ENCODE measurements at places on chromosomes 7 and 10.
A peak's percentile ranks its signal among the peaks of the same experiment; 100 is the strongest.

- DNase-seq: no peak
Observed at GRCh38 chr7:75843613-75844116, 30.1 kb upstream of the CCL24 start.

DNA sequence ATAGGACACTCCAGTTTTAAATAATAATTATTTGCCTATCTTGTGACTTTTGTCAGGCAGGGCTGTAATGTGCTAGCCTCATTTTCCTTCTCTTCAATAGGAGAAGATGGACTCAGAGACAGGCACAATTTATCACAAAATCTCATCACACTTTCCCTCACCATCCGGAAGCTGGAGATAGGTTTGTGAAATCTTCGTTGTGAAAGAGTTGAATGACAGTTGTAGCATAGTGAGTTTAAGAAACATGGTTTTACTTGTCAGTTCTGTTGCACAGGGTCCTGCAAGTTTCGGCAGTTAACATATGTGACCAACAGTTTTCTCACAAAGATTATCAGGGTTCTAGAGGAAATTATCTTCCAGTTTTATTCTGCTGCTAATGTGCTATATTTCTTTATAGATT, 37.7 kb upstream of the MAP3K8 start:
- no peak for DNase-seq

- no peak for DNase-seq
Observed at GRCh38 chr10:12783293-12783692, 218.2 kb downstream of the CCDC3 start.

- DNase-seq: no peak
Observed at GRCh38 chr10:105727131-105727530, 1086.0 kb downstream of the SORCS3 start.

- DNase-seq: no peak
Observed at GRCh38 chr7:10998996-10999757, 25.5 kb downstream of the PHF14 start.

DNA sequence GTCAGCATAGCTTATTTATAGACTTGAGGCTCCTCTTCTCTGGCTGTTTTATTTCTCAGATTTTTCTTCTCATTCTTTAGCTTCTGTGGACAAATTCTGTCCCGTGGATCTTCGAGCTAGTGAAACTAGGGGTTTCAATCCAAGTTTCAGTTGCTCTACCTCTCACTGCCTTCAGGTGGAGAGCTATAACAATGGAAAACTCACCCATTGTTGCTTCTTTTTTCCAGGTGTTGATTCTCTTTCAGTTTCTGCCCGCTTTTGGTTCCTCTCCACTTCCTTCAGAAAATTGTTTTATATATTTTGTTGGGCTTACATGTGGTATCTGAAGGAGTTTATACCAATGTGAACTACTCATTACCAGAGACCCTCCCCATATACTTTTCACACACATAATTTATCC, 266.1 kb downstream of the TCF7L2 start:
- DNase-seq: no peak

- DNase-seq: no peak
Observed at GRCh38 chr10:62183442-62183841, 85.2 kb downstream of the RTKN2 start.

DNA sequence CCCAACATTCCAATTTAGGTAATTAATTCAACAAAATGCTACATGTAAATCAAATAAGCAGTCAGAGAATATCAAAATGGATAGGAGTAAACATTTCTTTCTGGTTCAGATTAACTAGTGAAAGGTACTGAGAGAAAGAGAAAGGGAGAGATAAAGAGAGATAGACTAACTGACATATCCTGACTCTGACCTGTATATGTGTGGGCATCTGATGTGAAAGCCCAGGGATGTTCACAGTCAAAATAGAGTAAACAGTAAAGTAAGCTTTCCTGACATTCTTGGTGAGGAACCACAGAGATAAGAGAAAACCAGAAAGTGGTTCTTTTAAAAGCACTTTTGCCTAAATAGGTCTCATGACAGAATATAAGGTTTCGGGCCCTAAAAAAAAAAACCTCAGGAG, 37.5 kb upstream of the ANK3 start:
- DNase-seq: no peak

GRCh38 chr10:62037890-62038608, 136.6 kb downstream of the ARID5B start:
- peak; percentile 13 for DNase-seq

- no peak for DNase-seq
Observed at GRCh38 chr7:111320133-111320532, 229.2 kb downstream of the LRRN3 start.

GRCh38 chr7:139630643-139631519, 107.4 kb downstream of the CLEC2L start:
- no peak for DNase-seq

GRCh38 chr7:93574646-93575554, at the start of gene CALCR:
Gene CALCR (minus strand): TSS chr7:93574724. CDS start chr7:93486981, 87,743 bp downstream.
- peak; percentile 18 for DNase-seq

DNA sequence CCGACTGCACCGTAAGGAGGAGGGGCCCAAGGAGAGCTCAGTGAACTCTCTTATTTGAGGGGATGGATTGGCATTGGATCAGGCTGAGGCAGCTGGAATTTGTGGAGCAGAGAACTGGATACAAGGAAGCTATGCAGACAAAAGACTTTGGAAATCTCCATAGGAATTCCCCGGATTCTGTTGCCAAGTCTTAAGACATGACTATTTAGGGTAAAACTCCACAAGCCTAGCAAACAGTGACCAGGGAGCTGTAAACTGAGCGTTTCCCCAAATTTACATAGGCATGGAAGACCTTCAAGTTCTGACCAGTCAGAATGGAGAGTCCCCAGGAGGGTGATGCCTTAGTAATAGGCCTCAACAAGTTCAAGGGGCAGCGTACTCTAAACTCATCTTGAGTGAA, 82.5 kb upstream of the PCBD1 start:
- DNase-seq: no peak

DNA sequence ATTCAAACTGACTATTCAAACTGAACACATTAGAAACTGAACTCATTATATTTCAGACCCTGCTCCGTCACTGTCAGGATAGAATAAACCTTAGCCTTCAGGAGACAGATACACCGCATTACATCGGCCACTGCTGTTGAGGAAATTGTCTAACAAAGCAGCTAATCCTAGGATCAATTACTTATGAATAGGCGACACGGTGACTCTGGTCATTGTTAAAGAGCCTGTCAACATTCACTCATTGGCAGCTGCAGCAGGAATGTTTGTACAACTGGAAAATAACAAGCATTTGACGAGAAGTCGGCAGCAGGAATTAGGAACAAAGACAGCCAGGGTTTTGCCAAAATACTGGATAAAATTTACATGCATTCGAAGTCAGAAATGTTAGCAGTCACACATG, 112.0 kb upstream of the MKX start:
- peak; percentile 39 for DNase-seq

DNA sequence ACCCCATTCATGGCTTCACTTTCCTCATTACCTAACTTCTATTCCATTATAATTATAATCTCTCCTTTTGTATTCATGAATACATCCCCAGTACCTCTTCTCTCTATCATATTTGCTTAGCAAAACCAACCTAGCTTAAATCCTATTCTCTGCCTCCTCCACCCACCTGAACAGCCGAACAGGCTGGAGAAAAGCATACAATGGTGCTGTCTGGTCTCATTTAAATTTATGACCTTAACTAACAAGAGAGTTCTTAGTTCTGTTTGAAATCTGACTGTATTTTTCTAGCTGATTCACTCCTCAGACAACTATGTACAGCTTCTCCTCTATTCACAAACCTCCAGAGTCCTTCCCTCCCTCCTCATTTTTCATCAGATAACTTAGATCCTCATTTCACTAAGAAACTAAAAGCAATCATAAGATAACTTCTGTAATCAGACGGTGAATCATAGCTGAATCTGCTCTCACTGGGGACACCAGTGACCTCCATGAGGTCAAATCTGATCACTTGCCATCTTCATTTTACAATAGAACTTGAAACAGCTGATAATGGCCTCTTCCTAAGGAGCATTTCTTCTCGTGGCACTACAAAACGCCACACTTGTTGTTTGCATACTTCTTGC, 233.9 kb upstream of the AOAH start:
- peak; percentile 39 for DNase-seq

- no peak for DNase-seq
Observed at GRCh38 chr7:31123321-31123720, 71.2 kb downstream of the ADCYAP1R1 start.

GRCh38 chr7:24968165-24968564, 11.8 kb downstream of the OSBPL3 start:
- no peak for DNase-seq

DNA sequence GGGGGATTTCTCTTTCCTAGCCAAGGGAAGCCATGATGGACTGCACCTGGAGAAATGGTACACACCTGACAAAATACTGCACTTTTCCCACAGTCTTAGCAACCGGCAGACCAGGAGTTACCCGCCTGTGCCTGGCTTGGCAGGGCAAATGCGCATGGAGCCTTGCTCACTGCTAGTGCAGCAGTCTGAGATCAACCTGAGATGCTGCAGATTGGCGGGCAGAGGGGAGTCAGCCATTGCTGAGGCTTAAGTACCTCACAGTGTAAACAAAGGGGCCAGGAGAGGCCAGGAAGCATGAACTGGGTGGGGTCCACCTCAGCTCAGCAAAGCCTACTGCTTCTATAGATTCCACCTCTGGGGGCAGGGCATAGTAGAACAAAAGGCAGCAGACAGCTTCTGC, 49.4 kb downstream of the OR13A1 start:
- DNase-seq: no peak

GRCh38 chr7:137715533-137715932, 131.2 kb downstream of the DGKI start:
- DNase-seq: no peak

DNA sequence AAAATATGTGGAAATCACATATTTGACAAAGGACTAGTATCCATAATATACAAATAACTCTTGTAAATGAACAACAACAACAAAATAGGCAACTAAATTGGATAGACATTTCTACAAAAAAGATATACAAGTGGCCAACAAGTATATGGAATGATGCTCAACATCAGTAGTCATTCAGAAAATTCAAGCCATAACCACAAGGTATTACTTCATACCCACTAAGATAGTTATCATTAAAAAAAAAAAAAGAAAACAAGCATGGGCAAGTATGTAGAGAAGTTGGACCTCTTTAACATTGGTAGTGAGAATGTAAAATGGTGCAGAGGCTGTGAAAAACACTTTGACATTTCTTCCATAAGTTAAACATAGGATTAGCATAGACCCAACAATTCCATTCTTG, 80.8 kb downstream of the CYP26A1 start:
- no peak for DNase-seq

GRCh38 chr7:98777051-98777450, 92.8 kb downstream of the TMEM130 start:
- DNase-seq: no peak

DNA sequence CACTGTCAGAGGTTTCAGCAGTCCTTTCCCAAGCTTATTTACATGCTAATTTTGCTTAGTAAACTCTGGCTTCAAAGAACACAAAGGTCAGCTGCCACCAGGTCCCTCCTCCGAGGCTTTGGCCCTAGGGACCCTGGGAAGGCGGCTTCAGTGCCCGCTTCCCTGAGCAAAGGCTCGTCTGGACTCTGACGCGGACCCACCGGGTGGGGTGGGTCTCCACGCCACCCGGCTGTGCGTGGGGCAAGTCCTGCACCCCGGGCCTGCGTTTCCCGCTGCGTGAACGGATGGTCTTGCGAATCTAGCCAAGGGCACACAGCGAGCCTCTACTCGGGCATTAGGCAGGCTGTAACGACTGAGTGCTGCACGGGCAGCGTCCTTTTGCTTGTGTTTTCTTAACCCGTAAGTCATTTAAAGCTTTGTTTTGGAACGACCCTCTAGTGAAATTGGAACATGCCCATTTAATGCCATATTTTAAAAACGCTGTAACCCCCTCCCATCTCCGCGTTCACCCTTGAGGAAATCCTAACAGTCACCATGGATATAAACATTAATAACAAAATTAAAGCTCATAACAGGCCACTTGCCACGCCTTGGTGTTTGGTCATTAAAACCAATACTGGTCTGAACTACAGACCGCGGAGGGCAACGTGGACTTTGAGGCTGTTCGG, 828 bp downstream of the BNIP3 start:
- DNase-seq: no peak

DNA sequence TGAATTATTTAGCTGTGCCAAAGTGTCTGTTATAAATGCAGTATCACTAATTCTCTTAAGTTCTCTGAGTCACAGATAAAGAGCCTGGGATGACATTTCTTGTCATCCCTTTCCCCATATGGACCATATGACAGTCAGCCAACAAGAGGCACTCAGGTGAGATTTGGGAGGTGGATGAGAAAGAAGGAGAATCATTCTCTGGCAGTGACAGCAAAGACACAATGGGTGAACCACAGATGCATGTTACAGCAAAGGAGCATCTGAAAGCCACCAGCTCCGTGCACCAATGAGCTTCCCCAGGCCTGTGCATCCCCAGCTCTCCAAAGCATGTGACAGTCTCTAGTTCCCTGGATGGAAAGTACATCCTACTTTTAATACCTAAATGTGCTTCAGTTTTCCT, 10.8 kb downstream of the GIMAP6 start:
- no peak for DNase-seq

DNA sequence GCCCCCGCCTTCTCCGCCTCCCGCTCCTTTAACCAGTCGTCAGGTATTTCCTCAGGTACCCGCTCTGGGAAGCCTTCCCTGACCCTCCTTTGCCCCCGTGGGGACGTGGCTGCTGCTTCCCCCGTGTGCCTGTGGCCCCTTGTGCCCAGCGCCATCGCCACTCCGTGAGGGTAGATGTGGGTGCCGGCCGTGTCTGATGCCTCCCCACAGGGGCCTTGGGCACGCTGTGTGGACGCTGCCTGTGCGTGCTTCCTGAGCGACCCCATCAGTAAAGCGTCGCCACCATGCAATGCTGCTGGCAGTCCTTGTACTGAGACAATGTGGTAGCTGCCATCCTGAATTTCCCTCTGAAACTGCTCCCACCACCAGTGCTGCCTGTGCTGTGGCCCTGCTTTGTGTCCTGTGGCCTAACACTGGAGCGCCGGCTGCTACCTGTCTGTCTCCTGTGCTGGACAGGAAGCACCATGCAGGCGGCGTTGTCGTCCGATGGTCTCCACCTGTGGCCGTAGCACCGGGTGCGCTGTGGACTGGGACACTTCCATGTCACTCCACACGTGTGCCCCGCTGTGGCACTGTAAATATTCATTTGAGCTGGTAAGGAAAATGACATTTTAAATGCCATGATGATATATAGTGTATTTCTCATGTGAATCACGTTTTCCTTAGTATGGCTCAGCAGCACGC, 213.8 kb downstream of the MGMT start:
- no peak for DNase-seq

DNA sequence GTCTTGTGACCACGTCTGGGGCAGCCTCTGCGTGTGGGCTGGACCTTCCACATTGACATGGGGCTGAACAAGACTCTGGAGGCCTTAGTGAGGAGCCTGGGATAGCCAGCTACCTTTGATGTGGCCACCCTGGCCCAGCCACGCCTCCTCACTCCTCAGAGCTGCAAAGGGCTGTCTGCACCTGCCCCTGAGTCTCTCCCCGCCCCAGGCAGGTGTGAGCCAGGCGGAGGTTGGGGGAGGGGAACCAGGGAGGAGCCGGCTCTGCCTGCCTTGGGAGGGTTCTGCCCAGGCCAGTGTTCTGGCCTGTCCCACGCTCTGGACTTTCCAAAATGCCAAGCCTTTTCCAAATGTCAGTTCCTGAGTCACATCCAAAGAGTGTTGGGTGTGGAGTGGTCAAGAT, 72.2 kb downstream of the GTF2IRD1 start:
- peak; percentile 90 for DNase-seq

Data from NCI-H345 (cell line).